Dorsolateral prefrontal cortex (tissue), 122 donors: ENCODE measurements at places on chromosomes 6 and 20.

- no peak for DNase-seq
These were observed 2.0 kb upstream of the MICAL1 start for GRCh38 chr6:109457562-109457996.

- no peak for DNase-seq
These were observed at the start of gene BMP5 for GRCh38 chr6:55875400-55875799. Gene BMP5 (minus strand): TSS chr6:55875590. CDS start chr6:55874865, 725 bp downstream.

GRCh38 chr6:25320459-25320858 lies 41.3 kb downstream of the CARMIL1 start:
- DNase-seq, result no peak

DNA sequence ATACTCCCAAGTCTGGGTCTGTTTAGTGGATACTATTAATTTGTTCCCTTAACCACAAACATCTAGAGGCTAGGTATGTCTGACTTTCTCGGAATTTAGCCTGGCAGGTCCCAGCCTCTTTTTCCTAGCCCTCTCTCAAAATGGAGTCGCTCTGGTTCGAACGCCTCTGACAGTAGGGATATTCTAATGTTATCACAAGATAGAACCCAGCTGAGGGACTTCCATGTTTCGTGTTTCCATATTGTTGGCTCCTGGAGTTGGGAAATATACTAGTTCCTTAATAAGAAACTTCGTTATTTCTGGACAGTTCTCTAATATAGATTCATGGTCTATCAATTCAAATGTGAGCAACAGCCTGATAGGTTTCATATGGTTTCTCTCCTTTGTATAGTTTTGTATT lies 16.4 kb downstream of the CYB5R4 start:
- no peak for DNase-seq

DNA sequence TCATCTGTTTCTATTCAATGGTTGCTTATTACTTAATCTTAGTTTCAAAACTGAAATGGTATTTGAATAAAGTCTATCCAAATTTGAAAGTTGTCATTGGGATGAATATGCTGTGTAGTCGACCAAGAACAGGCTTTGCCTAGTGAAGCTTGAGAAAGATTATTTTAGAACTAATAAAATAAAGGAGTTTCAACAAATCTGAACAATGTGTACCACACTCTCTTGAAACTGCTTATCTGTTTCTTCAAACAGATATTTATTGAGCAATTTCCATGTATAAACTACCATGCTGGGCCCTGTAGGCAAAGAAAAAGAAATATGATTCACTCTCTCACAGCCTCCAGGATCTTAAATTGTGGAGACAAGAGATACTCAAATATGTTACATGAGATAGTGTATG lies 174.4 kb downstream of the OGFRL1 start:
- no peak for DNase-seq

DNA sequence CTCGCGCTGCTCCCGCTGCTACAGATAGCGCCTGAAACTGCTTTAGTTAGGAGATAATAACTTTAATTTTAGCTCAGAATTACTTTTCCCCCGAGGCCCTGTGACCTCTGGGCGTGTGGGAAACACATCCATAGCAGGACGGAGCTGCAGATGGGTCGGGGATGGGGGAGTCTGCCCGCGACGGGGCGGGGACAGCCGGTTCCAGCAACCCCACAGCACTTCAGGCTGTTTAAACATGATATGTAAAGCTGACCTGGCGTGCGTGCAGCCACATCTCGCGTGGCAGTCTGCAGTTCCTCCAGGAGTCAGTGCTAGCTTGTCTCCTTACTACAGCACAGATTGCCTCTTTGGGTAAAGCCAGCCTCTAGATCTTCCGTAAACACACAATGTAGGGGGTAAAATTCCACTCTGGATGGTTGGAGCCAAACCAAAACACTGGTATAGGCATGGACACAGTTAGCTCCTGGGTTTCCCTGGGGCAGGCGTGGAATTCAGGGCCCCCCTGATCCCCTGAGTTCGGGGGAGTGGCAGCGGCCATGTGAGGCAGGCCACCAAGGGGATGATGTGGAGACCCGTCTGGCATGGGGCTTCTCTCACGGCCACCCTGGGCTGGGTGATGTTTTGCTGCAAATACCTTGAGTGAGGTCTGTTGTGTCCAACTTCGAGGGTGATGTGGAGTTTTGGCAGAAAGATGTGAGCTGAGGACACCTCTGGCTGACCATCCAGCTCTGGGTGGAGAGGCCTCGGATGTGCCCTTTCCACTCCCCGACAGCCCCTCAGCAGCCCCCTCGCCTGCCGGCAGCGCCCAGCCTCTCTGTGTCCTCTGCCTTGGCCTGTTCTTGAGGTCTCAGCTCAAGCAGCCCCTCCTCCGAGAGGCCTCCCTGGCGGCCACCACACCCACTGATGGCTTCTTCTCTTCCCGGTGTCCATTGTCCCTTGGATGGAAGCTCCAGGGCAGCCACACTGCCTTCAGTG lies 214.5 kb downstream of the TAF4 start:
- DNase-seq, result no peak

DNA sequence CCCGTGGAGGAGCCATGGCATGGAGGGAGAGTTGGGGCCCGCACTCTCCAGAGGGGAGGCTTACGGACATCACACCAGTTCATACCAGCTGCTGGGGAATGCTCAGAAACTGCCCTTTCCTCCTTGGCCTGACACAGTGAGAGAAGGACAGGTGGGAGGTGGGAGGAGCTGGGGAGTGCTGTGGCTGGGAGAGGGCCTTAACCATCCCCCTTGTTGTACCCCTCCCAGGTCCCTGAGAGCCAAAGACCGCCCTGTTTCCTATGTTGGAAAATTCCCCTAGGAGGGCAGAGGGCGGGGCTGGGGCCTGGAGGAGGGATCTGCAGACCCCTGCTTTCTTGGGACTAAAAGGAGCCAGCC lies 24.1 kb downstream of the FOXP4 start:
- no peak for DNase-seq

- no peak for DNase-seq
These were observed 94.8 kb upstream of the CNKSR3 start for GRCh38 chr6:154605178-154605881.

- DNase-seq, result no peak
These were observed 89.9 kb downstream of the TULP4 start for GRCh38 chr6:158402184-158402583.

GRCh38 chr6:169424149-169424804 lies 170.6 kb upstream of the THBS2 start:
- no peak for DNase-seq

- DNase-seq, result no peak
These were observed 35.1 kb upstream of the BTN3A2 start for GRCh38 chr6:26329763-26330511.

- DNase-seq, result no peak
These were observed 322.6 kb upstream of the MOCS1 start for GRCh38 chr6:40256831-40257230.

- DNase-seq, result no peak
These were observed 507.9 kb downstream of the CDH26 start for GRCh38 chr20:60465993-60466686.

- DNase-seq, result no peak
These were observed 12.9 kb upstream of the C6orf132 start for GRCh38 chr6:42155293-42155692.
